Epithelial cell of esophagus (primary cell): ENCODE measurements at places on chromosomes 13 and 19.

- no peak for DNase-seq
Observed at GRCh38 chr19:1608359-1609102, 3.3 kb upstream of the UQCR11 start.

DNA sequence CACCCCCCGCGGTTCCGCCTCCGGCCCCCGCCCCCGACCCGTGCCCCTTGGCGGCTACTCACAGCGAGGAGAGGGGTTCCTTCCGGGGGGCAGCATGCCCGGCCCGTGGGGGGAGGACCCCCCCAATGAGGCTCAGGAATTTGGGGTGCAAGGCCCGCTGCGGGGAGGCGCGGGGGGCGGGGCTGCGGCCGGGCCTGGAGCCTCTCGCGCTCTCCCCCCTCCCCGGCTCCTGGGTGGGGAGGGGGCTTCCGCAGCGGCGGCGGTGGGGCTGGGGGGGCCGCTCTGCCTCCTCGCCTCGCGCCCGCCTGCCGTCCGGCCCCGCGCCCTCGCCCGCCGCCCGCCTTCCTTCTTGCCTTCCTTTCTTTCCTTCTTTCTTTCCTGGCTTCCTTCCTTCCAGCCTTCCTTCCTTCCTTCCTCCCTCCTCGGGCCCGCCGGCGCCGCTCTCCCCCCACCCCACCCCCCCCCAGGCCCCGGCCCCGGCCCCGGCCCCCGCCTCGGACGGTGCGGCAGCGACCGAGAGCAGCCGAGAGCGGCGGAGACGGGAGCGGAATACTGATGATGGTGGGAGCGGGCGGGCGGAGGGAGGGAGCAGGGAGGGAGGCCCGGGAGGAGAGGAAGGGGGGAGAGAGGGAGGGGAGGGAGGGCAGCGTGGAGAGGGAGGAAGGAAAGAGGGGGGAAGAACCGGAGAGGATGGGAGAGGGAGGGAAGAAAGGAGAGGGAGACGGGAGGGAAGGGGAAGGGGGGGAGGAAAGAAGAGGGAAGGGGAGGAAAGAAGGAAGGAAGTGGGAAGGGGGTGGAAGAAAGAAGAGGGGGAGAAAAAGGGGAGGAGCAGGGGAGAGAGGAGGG lies at the start of gene LRRC4B:
Gene LRRC4B, minus strand, starts transcription at position 554 of the 846 bp plus-strand sequence. CDS start 19,597 bp downstream, outside the sequence.
- no peak for DNase-seq

- no peak for DNase-seq
Observed at GRCh38 chr13:42369071-42369797, 97.3 kb downstream of the AKAP11 start.

- DNase-seq: no peak
Observed at GRCh38 chr13:27967203-27967735, 1.8 kb downstream of the CDX2 start.

GRCh38 chr19:45339629-45340028 lies 921 bp upstream of the KLC3 start:
- DNase-seq: no peak

DNA sequence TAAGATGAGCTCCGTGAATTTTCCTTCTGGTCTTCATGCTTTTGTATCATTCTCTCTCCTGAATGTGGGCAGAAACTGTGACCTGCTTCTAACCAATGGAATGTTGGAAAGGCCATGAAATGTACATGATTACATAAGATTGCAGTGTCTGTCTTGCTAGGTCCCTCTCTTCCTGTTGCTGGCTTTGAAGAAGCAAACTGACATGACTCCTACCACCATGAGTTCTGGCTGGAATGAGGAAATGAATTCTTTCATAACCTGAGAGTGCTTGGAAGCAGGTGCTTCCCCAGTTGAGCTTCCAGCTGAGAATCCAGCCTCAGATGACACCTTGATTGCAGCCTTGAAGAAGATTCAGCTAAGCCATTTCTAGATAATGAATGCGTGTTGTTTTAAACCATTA lies 275.0 kb upstream of the MIR17HG start:
- peak; percentile 31 for DNase-seq
